ENCODE measurements at places on chromosomes 1 and 21. TPM values are rescaled to one million over a fixed set of nuclear protein-coding genes. Genes with fewer than 3 reads are reported as not detected.

GRCh38 chr1:30318413-30318812 lies 405.0 kb downstream of the MATN1 start:
- H3K4me3 ChIP-seq = no peak overlapping the region
- H3K4me1 ChIP-seq = no peaks in the 10 kb centered on the region
- no peak for DNase-seq
- H3K36me3 ChIP-seq = no peaks in the 10 kb centered on the region
- no peak overlapping the region for H3K27ac ChIP-seq

- H3K4me3 ChIP-seq = no peak overlapping the region
- H3K27me3 ChIP-seq = no peaks in the 10 kb centered on the region
- no peaks in the 10 kb centered on the region for H3K4me1 ChIP-seq
- DNase-seq = no peak
Observed at GRCh38 chr1:217149791-217150190, 426.6 kb upstream of the ESRRG start.

GRCh38 chr21:41770901-41771624 lies 4.2 kb upstream of the RIPK4 start:
- H3K4me1 ChIP-seq = no peaks in the 10 kb centered on the region
- H3K36me3 ChIP-seq = no peaks in the 10 kb centered on the region
- H3K27ac ChIP-seq = no peak overlapping the region
- no peaks in the 10 kb centered on the region for H3K27me3 ChIP-seq
- no peak overlapping the region for H3K4me3 ChIP-seq

OPRD1 gene
- total RNA-seq = 0.34 TPM
